RCC 7860 (cell line): ENCODE measurements at places on chromosomes 16 and 17.

DNA sequence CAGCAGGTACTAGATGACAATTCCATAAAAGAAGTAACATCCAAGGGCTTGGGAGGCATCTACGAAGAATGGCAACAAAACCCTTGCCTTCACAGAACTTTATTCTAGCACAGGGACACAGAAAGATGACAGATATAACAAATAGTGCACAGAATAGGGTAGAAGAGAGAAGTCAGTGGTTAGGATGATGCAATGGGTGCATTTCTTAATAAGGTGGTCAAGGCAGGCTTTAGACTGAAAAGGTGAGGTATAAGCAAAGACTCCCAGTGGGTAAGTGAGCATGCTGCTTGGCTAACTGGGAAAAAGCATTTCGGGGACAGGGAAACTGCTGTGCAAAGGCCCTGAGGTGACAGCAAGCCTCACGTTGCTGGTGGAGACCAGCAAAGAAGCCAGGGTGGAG, 175.9 kb downstream of the XYLT1 start:
- DNase-seq, result no peak

DNA sequence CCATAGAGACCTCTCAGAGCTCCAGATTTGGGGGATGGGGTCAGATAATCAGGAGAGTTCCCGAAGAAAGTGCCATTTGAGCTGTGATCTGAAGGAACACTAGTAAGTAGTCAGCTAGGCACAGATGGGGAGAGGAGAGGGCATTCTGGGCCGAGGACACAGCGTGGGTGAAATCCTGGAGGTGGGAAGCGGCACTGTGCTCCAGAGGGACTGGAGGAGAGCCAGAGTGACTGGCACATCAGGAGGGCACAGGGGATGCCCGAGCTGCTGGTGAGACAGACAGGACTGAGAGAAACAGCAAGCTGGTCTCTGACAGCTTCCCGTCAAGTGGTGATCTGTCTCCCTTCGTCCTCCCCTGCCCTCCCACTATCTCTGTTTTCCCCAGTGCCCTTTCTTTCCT, 40.6 kb downstream of the KNOP1 start:
- DNase-seq, result no peak

DNA sequence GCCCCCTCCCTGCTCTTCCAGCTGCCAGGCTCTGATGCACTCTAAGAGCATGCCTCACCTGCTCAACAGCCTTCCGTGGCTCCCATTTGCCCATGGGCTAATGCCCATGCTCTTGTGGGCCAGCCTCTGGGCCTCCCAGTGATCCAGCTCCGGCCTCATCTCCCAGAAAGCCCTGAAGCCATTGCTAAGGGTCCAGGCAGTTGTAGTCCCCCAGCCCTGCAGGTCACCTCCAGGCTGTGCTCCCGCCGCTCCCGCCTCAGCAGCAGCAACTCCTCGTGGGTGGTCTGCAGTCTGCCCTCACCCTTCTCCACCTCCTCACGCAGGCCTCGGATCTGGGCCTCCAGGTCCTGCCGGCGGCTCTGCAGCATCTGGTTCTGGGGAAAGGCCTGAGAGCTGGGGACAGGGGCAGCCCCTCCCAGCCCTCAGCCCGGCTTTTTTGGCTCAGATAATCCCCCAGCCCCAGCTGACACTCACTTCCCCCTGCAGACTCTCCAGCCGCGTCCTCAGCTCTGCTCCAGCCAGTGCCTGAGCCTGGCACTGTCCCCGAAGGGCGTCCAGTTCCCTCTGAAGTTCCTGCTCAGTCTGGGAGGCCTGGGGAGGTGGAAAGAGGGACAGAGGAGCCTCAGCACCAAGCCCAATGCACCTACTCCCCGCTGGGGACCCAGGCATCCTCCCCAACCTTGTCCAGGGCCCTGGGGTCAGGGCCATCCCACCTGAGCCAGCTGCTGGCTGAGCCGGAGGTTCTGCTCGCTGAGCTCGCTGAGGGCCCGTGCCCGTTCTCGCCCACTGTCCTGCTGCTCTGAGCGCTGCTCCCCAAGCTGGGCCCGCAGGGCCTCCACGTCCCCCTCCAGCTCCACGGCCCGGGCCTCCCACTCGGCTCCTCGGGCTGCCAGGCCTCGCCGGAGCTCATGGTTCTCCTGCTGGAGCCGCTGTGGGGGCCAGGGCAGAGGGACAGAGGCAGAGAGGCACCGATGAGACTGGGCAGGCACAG, 6.2 kb downstream of the BICDL2 start:
- no peak for DNase-seq

GRCh38 chr17:79920751-79921410, 81.6 kb upstream of the CBX4 start:
- no peak for DNase-seq

DNA sequence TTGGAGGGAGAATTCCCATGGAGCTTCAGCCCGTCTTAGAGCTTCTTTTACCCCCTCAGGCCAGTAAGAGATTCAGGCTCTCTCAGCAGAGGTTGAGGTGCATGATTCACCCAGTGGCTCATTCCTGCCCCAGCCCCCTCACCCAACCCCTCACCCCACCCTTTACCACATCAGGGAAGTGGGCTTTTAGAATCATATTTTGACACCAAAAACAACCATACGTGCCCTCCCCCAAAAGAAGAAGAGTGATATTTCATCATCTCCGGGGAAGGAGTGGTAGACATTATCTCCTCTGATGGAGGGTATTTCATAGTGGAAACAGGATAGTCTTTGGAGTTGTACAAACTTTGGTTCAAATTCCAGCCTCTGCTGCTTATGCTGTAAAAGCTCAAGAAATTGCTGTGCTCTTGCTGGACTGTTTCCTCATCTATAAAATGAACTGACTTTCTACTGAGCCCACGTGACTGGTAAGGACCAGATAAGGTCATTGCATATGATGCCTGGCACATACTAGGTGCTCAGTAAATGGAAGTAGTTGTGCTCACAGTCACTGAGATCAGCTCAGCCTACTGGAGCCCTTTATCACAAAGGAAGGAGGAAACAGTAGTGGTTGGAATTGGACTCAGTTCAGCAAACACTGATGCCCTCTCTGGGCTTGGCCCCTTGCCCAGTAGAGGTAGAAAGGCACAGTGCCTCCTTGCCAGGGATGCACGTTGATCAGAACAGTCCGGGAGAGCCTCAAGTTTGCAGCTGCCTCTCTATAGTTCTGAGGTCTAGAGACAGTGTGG, 18.3 kb upstream of the CCL5 start:
- DNase-seq, result peak; percentile 40

DNA sequence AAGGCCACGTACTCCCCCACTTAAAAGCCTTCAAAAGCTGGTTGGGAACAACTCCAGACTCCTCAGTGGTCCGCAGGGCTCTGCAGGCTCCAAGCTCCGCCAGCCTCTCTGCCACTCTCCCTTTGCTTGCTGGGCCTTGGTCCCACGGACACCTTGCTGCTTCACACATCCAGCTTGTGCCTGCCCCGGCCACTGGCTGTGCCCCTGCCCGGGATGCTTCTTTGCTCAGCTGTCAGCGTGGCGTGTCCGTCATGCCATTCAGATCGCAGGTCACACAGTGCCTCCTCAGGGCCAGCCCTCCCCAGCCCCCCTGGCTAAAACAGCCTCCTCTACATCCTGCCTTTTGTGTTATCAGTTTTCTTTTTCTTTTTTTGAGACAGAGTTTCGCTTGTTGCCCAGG, 11.8 kb downstream of the ASPHD1 start:
- DNase-seq, result no peak

DNA sequence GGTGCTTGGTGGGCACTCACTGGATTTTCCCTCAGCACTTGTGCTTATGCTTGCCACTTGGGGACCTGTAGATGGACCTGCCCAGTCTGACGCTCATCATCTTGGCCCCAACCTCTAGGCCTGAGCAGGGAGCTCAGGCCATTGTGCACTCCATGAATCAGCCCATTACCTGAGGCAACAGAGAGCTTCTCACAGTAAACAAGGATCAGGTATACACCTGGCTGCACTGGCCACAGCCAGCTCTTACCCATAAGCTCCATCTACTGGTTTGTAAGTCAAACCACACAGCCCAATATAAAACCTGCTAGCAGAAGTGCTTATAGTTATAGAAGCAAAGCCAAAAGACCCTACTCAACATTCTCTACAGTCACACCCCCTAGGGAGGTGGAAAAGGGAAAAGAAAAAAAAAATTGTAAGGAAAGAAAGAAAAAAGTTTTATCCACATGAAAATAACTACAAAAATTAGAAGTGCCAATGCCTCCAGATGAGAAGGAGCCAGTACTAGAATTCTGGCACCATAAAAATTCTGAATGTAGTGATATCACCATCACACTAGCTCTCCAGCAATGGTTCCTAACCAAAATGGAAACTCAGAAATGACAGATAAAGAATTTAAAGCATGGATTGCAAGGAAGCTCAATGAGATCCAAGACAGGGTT, 87.8 kb upstream of the CDH5 start:
- DNase-seq, result no peak

- DNase-seq, result no peak
Measured at GRCh38 chr16:19948186-19949104, 63.8 kb upstream of the GPRC5B start.

GRCh38 chr17:40901981-40902474, 17.0 kb upstream of the KRT20 start:
- peak; percentile 85 for DNase-seq

- DNase-seq, result no peak
Measured at GRCh38 chr17:15475631-15476354, 8.4 kb upstream of the CDRT4 start.

DNA sequence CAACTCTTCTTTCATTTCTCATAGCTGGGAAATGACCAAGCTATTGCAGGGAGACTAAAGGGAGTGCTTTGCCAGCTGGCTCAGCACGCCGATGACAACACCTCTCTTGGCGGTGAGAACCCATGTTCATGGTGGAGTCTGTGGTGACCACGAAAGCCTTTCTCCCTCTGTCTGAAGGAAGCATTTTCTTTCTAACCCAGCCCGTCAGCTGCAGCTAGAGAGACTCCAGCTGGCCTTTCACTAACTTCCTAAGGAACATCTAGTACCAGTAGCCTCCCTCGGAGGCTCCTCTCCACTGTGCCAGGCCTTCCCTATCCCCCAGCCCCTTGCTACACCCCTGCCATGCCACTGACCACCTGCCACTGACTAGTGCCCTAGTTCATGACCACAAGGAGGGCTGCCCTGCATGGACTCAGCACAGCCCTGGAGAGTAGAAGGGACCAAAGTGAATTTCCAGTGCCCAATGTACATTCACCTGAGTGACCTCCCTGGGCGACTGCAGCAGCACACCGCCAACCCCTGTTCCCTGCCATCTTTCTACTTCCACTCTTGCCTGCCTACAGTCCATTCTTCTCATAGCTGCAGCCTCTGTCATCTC, 81.3 kb downstream of the CBLN1 start:
- DNase-seq, result no peak

DNA sequence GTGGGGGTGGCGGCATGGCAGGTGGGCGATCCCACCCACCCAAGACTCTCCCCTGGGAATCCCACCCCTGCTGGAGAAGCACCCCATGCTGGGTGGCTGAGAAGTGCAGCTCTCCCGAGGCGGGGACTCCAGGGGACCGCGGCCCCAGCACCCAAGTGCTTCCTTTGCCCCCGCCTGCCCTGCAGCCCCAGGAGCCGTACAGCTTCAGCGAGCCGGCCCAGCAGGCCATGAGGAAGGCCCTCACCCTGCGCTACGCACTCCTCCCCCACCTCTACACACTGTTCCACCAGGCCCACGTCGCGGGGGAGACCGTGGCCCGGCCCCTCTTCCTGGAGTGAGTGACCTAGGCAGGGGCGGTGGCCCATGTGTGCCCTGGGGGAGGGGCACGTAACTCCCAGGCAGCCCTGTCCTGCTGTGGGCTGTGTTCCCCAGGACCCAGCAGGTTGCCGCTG, 11.7 kb downstream of the GAA start:
- DNase-seq, result no peak

DNA sequence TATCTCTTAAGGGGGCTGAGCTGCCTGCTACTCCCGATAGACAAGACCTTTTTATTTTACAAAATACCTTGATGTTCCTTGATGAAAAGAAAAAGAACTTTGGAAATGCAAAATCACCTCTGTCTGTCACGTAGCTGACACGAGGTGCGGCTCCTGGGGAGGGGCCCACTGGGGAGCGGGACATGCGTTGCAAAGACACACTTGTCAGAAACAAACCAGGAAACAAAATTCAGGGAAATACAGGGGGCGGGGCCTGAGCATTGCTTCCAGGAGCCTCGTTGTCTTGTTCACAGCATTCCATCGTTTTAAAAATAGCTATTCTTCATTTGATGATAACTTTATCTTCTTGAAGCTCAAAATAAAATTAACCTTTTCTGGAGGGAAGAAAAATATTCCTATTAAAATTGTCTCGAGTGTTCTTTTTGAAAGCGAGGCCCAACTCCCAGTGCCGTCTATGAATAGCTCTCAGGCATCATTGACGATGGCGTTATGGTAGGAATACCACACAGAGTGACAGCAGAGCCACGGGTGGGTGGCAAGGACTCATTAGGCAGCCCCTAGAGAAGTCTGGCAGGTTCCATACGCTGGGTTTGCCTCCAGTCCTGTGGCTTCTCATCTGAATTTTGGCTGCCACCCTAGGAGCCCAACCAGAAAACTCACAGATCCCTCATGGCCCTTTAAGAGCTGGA, 286.9 kb downstream of the CPPED1 start:
- no peak for DNase-seq

DNA sequence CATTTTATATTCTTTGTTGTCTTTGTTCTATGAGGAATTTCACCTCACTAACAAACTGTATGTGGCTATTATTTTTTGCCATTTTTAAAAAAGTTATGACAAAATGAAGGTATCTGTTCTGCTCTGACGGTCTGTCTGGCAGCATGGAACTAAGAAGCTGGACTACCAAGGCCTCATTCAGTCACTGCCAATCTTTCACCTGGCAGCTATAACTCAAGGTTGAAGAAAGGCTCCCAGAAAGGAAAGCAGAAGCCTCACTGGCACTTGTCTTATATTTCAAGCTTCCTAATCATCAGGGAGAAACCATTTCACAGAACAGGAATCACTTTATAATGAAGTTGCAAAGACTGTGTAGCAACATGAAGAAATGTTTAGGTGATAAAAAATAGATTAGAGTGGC, 18.7 kb upstream of the SLC6A4 start:
- DNase-seq, result no peak

DNA sequence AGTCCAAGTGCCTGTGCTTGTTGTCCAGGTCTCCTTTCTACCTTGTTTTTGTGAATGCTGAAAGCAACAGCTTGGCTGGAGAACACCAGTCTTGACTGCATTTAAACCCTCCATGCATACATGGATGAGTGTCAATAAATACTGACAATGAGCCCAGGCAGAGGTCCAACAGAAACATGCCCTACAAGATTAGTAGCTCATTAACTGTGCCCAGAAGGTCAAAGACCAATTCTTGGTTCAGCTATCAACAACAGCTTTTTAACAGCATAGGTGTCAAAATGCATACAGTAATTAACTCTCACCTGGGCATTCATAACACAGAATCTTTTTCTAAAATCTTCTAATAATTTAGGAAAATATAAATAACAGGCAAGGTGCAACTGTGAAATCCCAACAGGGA, 63.2 kb downstream of the N4BP1 start:
- no peak for DNase-seq

DNA sequence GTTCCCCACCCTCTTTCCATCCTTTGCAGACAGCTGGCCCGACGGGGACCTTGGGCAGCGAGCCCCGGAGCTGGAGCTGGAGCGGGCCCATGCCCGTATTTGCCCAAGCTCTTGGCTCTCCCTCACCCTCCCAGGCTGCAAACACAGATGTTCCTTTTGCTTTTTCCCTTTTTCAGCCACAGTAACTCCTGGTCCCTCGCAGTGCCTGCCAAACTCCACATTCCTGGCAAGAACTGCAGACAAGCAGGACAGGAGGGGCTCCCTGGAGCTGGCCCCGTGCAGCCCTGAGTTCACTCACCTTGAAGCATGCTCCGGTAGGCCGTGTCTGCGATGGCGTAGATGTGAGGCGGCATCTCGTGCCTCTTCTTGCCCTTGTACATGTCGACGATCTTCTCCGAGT, 33.9 kb downstream of the MYH11 start:
- DNase-seq, result no peak
